ENCODE measurements at places on chromosomes 4 and X.

DNA sequence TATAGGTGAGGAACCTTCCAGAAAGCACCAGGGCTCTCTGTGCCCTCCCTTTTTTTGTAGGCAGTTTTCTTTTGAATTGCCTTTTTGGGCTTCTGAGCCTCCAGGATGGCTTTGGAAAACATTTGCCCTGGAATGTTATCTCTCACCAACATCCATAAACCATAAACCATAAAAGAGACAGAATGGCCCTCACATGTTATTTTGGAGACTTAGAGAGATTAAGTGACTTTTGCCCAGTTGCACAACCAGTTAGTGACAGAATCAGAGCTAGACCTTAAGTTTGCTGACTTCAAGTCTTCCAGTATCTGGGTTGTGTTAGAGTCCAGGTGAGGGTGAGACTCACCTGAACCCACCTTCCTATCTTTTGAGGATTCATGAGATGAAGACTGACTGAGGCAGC, 153.0 kb upstream of the STX18 start:
- DNase-seq, result no peak

DNA sequence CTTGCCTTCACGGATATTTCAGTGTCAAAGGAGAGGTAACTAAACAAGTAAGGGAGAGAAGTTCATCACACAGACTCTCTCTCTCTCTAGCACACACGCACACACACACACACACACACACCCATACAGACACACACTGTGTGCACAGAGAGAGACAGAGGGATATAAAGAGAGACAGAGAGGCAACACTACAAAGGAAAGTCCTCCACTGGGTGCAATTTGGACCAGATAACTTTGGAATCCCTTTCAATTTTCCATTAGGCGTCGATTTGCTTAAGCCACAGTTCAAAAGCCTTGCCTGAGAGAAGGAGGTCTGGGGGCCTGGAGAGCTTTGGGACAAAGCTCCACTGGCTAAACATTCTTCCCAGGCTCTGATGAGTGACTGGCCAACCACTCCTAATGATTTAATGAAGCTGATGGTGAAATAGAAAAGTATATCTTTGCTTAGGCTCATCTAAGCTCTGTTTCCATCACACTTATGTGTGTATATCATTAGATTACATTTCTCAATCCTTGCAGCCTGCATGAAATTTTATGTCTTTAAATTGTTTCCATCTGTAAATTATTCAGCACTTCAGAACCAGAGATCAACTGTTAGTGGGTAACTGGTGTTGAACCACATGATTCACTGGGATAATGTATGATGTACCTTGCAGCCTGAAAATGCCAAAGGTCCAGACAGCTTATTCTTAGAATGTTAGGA, 180.8 kb downstream of the MAGEB17 start:
- DNase-seq, result no peak

GRCh38 chr4:2058264-2059045, 672 bp upstream of the NAT8L start:
- no peak for DNase-seq

DNA sequence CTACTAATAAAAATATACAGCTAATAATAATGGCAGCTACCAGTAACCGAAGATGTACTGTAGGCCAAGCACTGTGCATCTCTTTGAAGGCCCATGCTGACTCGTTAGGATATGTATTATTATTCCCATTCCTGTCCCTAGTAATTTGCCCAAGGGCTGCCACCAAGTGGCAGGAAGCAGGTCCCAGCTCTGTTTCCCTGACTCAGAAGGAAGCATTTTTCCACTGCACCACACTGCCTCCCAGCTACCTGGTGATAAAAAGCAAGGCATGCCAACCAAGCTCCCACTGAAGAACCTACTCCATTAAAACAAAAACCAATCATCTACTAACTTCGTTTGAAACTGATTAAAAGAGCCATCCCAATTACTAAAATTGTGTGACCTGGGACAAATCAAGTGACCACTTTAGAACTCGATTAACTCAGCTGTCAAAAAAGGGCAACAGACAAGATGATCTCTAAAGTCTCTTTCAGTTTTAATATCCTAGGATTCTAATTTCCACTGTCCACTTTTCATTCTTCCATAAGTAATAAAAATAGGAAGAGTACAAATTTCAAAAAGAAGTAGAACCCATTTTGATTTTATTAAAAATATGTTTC, 24.3 kb upstream of the PGM2 start:
- peak; percentile 26 for DNase-seq

DNA sequence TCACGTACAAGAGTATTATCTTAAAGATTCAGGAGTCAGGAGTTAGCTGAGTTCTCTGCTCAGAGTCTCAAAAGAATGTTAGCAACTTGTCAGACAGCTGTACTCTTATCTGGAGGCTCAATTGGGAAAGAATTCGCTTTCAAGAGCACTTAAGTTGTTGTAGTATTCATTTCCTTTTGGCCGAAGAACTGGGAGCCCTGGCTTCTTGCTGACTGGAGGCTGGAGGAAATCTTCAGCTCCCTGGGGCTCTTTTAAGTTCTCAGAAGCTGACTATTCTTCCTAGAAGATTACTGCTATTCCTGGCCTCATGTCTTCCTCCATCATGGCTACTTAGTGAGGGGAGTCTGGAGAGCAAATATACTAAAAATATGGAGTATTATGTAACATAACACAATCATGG, 587.2 kb downstream of the EPHA5 start:
- no peak for DNase-seq

DNA sequence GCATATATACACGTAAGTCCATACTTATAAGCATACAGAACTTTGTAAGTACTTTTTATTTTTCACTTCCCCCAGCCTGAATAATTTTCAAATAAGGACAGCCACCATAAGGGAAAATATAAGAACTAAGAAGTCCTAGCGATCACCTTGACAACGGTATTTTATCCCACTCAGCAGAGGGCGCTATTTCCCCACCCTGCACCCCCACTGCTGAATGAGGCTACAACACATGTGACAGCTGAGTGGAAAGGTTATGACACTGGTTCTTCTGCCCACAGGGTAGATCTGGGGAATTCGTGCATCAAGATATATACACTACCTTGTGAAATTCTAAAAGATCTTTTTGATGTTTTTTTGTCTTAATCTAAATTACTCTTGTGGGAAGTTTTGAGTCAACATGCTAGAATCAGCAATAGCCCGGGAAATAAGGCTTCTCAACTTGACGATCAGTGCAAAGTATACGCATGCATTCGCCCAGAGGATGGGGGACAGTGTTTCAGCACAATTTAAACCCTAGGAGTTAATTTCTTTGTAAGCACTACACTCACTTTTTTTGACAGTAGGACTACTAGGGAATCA, 151.5 kb downstream of the CORIN start:
- DNase-seq, result peak; percentile 42

DNA sequence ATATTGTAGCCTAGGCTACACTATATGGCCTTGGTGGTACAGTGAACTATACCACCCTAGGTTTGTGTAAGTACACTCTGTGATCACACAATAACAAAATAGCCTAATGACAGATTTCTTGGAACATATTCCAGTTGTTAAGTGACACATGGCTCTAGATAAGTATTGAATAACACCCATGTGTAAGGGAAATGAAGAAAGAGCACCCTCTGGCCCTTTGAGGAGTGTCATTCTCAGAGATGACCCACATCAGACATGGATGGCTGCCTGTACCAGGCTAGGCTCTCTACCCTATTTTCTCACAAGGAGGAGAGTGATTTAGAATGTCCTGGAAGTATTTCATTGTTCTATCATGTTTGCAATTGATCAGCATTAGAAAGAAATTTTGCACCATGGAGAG, 61.7 kb downstream of the HAND2 start:
- DNase-seq, result no peak

DNA sequence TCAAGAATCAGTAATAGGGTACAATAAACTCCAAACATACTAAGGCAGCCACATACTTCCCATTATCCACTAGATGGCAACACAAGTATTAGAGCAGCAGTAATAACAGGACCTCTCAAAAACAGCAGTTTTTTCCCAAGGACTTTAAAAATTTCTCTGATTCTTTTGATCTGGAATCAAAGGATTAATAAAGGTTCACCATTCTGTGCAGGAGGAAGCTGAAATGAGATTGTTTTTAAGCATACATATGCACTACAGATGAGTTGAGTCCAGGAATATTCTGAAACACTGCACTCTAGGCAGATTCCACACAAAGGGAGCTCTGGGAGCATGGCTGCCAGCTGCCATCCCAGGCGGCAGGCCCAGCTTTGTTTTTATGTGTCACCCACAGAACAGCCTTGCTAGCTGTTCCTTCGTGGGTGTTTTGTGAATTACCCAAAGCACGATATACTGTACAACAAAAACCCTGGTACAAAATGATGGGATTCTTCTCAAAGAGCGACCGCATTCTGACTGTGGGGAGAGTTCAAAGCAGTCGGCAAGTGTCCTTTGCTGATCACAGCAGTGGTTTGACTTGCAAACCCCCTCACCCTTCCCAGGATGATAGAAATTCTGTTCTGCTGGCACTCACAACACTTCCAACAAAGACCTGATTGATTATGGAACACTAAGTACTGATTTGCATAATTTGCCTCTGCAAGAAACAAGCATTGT, 61.0 kb downstream of the STX18 start:
- no peak for DNase-seq

- DNase-seq, result no peak
These were observed 180.5 kb upstream of the RBPJ start for GRCh38 chr4:26140150-26140898.

GRCh38 chr4:552019-552418, 24.1 kb downstream of the TMEM271 start:
- no peak for DNase-seq

- DNase-seq, result no peak
These were observed 131.8 kb downstream of the OR13H1 start for GRCh38 chrX:131675596-131676194.

DNA sequence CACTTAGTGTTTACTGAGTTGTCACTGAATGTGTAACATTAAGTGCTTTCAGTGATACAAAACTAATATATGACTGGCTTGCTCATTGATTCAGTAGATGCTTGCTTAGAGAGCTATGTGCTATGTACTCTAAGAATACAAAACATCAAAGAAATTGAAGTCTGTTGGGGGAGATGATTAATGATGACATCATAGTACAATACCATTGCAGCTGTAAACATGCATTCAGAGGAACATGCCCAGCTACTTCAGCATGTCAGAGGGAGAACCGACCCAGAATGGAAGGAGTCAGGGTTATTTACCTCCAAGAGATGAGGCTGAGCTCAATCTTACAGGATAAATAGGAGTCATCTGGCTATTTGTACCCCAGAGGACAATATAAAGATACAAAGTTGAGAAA, 290.8 kb downstream of the TENM3 start:
- no peak for DNase-seq

DNA sequence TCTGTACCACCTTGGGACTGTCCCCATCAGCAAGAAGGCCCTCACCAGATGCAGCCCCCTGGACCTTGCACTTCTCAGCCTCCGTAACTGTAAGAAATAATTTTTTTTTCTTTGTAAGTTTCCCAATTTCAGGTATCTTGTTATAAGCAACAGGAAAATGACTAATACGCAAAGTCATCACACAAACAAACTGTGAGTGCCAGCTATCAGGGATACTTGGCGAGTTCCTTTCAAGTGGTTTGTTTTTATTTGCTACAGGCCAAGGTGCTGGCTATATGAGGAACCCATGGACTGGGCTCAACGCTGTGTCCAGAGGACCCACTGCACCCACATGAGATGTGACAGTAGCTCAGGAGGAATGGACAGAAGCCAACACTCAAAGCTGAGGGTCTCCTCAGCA, 11.5 kb upstream of the GPM6B start:
- no peak for DNase-seq

- no peak for DNase-seq
These were observed 58.0 kb upstream of the TMEM33 start for GRCh38 chr4:41877020-41877796.

DNA sequence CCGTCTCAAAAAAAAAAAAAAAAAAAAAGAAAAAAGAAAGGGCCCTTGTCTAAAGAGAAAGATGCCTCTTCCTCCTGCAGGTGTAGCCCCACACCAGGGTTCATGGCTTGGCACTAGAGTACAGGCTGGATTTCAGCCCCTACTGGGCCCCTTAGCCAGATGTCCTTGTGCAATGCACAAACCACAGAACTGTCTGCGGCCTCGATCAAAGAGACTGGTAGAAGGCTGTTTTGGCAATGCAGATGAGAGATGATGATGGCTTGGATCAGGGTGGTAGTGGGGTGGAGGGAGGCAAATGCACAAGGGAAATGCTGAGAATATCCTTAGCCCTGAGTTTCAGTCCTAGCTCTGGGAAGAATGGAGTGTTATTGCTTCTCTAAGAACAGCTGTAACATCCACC, 26.5 kb upstream of the TSR2 start:
- DNase-seq, result no peak
